ENCODE measurements at places on chromosomes 5 and 9.

DNA sequence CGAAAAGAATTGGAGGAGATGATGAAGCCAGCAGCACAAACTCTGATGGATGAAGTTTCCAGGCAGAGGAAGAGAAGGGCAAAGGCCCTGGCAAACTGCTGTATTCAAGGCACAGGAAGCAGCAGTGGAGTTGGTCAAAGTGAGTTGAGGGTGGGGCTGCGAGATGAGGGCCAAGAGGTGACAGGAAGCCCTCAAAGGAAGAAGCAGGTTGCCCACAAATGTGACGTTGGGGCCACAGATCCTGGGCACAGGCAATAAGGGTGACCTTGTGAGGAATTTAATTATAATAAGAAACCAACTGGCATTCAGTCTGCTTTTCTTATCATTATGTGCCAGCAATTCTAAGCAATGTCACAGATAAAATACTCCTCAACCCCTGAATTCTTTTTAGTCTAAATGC, 261.8 kb downstream of the CTNND2 start:
- DNase-seq, result no peak

DNA sequence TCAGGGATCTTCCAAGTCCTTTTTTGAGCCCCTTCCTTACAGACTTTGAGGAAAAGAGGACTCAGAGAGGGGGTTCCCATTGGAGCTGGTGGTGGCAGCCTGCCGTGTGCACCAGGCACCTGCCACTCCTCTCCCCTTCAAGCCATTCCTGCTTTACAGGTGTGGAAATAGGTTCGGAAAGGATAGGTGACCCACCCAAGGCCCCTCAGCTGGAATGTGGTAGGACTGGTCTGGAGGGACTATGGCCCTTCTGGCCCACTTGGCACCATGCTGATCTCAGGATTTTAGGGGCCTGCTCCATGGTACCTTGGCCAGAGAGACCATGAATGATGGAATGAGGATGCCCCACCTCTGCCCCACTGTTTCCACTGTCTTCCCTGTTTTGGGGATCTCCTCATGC, 1.4 kb downstream of the GALNT12 start:
- no peak for DNase-seq

- no peak for DNase-seq
Observed at GRCh38 chr9:95132366-95133324, 184.9 kb downstream of the FANCC start.

DNA sequence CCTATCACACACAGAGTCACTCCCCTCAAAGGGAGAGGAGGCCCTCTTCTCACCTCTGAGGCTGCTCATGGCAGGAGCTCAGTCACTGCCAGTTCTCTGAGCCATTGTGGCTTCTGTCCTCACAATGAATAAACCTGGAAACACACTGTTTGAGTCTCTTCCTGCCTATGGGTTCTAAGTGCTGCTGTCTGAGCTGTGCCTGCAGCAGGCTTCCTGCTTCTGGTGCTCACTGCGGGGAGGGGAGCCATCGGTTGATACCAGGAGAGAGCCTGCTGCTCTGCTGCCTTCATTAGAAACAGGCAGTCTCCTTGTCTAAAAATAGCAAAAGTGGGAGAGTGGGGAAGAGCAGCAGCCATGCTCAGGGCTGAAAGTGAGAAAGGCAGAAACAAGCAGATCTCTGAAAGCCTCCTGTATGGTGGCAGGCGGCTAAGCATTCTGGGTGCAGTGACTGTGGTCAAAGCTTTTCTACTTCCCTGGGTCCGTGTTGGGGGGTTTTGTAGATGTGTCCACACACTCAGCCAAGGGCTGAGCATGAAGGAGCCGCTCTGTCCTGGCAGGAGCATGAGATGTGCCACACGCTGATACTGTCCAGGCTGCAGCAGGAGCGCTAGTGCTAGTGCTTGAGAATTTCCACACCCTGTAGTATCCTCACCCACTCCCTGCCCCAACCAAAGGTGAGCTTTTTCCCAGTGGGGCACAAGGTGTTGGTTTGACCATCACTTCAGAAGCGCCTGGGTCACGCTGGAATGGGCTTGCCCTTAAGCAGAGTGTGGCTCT, 34.2 kb downstream of the PRKACG start:
- DNase-seq, result no peak

- DNase-seq, result no peak
Observed at GRCh38 chr5:6236858-6237481, 141.4 kb downstream of the MED10 start.

- no peak for DNase-seq
Observed at GRCh38 chr5:173984218-173984617, 4.8 kb upstream of the C5orf47 start.

- no peak for DNase-seq
Observed at GRCh38 chr9:94728719-94729118, 2.2 kb downstream of the AOPEP start.

- DNase-seq, result no peak
Observed at GRCh38 chr9:14838701-14839100, 71.5 kb downstream of the FREM1 start.

GRCh38 chr9:17045381-17045940, 89.4 kb upstream of the CNTLN start:
- no peak for DNase-seq

GRCh38 chr5:111299067-111299481, 74.9 kb downstream of the CAMK4 start:
- DNase-seq, result no peak

Measured in activated CD4-positive, alpha-beta T cell treated with anti-CD3 and anti-CD28 coated beads, Interleukin-2, amount 50 U/mL, for 24 hours (primary cell).